Dermis blood vessel endothelial cell (primary cell): ENCODE measurements at places on chromosomes 12 and 14.

GRCh38 chr12:69467366-69467765 is 2.8 kb upstream of the FRS2 start:
- DNase-seq = no peak

DNA sequence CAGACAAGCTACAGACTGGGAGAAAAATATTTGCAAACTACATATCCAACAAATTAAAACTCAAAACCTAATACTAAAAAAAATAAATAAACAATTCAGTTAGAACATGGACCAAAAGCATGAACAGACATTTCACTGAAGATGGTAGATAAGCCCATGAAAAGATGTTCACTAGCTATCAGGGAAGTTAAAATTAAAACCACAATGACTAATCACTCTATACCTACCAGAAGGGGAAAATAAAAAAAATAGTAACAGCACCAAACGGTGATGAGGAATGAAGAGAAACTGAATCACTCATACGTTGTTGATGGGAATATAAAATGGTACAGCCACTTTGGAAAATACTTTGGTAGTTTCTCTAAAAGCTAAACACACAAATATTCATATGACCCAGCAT is 31.1 kb upstream of the DHRS7 start:
- no peak for DNase-seq

DNA sequence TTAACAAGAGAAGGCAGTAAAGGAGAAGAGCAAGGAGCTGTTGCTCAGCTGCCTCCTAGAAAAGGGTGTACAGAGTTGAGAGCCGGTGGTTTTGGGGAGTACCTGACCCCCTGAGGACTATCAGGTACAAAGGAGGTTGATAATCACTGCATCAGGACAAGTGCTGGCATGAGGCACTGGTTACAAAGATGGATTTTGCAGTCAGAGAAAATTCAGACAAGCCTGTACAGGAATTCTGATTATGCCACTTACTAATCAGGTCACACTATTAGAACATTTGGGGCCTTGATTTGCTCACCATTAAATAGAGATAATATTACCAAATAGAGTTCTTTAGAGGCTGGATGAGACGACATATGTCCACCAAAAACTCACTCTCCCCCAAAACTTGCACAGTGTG is 450.9 kb upstream of the TMPO start:
- no peak for DNase-seq

- DNase-seq = no peak
These were observed 108.6 kb upstream of the DYRK2 start for GRCh38 chr12:67539946-67540345.

DNA sequence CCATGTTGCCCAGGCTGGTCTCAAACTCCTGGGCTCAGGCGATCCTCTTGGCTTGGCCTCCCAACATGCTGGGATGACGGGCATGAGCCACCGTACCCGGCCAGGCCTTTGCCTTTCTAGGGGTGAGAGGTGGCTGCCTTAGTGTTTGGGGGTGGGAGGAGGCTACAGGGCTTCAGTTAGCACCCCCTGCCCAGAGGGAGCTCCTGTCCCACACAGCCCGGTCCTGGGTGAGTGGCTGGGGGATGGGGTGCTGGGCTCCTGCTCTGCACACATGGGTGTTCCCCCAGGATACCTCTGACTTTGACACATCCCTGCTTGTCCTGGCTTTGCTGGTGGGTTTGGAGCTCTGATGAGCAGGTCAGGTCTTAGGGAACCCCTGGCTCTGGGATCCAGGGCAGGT is 9.9 kb downstream of the ULK1 start:
- DNase-seq = no peak

- DNase-seq = peak; percentile 10
These were observed 55.4 kb downstream of the KCNJ8 start for GRCh38 chr12:21718944-21719650.

DNA sequence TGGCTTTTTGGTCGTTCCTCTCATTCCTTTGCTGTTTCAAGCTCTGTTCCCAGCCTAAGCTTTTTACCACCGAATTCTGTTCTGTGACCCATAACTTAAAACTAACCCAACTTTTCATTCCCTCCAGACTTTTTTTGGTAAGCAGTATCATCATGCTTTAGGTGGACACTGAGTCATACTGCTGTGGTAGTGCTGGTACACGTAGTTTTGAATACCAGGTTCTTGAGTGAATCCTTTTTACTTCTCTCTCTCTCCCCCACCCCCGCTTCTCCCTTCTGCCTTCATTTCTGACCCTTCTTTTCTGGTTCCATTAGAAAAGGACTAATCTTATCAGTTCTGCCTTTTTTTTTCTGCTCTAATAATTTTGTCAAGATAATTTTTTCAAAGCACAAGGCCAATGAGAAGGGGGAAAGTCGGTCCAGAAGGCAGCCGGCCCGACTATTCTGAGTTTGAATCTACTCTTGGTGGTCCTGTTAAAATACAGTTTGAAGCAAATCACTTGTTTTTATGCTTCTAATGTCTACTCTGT is 2.3 kb upstream of the MDM2 start:
- no peak for DNase-seq

DNA sequence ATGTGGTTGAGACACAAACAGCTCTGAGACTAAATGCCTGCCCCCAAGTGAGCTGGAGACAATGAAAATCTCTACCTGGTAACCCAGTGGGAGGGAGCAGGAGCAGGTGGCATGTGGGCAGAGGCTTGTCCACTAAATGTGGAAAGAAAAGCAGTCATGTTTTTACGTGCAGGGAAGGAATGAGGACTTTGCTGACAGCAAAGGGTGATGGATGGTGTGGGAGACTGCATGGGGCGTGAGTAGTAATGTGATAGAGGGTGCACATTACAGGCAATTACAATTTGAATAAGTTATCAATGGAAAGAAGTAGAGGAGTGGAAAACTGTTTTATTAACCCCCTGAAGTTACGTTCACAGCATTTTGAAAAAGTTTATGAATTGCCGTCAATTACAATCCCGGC is 176.6 kb downstream of the NRXN3 start:
- no peak for DNase-seq

DNA sequence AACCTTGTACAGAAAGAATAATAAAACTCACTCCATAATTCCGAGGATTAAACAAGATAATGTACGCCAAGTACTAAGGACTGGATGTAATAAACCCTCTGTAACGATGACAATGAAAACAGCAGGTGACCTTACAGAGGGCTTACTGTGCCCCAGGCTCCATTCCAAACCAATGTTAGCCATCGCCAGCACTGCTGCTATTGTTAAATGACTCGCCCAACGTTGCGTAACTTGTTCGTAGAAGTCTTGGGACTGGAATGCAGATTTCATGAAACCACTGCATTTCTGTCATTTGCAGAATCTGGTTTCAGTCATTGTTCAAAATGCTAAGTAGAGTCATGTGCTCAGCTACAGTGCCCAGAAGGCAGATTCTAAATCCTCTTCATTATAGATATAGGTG is 728 bp upstream of the STON2 start:
- no peak for DNase-seq

DNA sequence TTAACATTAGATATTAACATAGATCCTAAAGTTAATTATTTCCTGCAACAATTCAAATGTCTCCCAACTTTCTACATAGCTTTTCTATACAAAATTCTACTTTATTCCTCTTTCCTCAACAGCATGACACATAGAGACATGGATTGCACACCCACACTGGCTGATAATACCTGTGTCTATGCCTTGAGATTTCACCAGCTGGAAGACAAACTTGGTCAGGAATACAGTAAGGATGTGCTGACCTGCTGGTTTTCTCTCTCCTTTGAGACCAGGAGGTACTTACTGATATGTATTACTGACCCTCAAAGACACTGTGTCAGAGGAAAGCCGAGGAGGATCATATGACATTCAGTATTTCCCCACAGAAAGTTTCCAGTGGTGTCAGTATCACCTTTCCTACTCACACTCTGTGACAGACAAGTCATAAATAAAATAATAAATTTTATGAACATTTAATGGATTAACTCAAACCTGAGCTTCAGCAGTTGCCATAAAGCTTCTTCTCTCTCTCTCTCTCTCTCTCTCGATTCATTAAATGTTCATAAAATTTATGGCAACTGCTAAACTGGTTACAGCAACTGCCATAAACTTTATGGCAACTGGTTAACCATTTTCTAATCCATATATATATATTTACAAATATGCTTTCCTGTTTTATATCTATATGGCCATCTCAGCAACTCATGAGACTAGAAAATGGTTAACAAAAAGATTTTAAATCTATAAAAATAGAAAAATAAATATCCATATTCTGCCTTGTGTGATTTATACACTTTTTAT is 22.7 kb downstream of the EIF2S3B start:
- DNase-seq = no peak

DNA sequence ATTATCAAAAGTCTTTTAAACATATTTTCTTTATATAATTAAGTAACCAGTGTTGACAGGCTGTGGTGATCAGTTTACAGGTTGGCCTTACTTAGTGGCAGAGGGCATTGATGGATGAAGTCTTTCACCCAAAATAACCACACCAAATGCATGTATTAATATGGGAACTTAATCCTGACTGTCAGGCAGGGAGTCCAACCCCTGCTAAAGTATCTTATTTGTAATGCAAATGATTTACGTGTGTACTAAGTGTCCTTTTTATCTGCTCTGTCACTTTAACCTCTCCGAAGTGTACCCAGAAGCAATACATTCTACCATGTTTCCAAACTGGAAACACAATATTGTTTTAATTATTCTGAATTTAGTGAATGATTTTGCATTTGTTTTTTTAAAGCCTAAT is 1.4 kb downstream of the MYBPC1 start:
- no peak for DNase-seq

DNA sequence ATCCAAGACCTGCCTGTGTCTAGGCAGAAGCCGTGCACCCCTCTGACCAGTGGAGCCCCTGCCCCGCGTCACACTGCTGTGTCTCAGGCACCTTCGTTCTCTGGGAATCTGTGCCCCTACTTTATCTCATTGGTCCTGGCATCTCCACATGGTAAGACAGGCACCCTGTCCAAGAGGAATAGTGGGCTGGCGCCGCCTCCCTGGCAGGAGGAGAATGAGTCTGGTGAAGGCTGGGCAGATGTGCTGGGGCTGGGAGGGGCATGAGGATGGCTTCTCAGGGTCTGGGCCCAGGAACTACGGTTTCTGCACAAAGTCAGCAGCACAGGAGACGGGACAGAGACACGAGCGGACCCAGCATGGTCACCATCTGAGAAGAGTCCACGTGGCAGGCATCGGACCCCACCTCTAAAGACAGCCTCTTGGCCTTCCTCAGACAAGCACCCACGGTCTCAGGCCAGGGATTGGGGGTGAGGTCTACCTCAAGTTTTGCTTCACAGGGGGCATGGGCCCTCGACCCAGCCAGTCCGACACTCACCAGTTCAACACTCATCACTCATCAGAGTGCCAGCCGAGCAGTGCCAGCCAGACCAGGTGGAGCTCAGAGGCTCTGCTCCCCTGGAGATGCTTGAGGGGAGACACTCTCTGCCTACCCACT is 306.7 kb downstream of the ADGRD1 start:
- DNase-seq = no peak

DNA sequence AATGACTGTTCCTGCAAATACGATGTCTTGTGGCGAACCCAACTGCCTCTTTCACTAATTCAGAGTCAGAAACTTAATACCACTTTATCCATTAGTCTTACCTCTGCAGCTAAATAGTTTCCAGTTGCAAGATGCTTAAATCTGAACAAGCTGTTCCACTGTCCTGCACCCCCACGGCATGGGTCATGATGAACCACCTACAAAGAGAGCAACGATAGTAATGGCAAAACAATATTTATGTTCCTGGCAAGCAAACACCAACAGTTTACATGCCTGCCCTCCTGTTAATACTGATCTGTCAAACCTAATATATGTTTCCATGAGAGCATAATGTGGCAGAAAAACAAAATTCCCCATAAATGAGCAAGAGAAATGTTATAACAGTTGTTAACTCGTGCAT is 121.9 kb downstream of the ITPR2 start:
- no peak for DNase-seq

- peak; percentile 25 for DNase-seq
These were observed 2.0 kb downstream of the RAP1B start for GRCh38 chr12:68612697-68613096.

DNA sequence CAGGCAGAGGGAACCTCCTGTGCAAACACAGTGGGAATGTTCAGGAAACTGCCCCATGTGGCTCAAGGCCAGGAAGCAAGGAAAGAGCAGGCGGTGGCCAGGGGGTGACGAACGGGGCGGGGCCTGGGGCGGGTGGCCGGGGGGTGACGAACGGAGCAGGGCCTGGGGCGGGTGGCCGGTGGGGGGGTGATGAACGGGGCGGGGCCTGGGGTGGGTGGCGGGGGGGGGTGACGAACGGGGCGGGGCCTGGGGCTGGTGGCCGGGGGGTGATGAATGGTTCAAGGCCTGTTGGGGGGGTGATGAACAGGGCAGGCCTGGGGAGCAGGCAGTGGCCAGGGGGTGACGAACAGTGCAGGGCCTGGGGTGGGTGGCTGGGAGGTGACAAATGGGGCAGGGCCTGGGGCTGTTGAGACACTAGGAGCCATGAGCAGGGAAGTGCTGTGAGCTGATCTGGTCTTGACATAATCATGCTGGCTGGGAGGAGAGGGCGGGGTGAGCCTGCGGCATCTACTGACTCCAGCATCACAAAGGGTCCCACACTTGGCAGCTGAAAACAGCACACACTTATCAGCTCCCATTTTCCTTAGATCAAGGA is 62.7 kb upstream of the FBRSL1 start:
- no peak for DNase-seq

- peak; percentile 85 for DNase-seq
These were observed 14.1 kb upstream of the NUMB start for GRCh38 chr14:73472185-73473114.

DNA sequence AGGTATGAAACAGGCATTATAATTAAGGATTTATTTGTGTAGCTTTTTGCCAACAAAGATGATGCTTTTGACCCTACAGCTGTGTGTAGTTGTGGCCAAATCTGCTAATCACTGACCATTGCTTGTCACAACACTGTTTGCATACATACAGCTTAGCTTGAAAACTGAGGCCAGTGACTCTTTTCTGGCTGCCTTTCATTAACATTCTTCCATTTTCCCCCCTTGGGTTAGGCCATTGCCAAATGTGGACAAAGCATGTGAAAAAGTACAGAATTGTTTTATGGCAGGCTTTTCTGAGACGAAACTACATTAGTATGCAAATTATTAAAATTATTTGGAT is 263.3 kb downstream of the SLC16A7 start:
- DNase-seq = no peak

DNA sequence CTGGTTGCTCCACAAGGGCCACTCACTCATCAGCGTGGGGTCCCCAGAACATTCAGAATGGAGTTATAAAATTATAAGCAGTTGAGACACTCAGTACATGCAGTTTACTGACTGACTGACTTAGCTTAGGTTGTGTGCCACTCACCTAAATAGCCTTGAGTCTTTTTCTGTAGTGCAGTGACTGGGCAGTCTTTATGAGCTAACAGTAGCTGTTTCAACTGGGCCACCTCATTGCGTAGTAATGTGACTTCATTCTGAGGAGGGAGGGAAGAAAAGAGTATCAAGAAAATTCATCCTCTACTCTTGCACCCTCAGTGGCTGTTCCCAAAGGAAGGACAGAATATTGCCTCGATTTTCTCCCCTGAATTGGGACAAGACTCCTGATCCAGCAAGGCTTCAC is 15.8 kb upstream of the NPFF start:
- no peak for DNase-seq
